Psoas muscle (tissue), 8 donors: ENCODE measurements at places on chromosomes 12 and 14. TPM values are rescaled to one million over a fixed set of nuclear protein-coding genes. Genes with fewer than 3 reads are reported as not detected.
A peak's percentile ranks its signal among the peaks of the same experiment; 100 is the strongest.

Gene SMIM41
- not detected for total RNA-seq

Gene NOVA1
- 3.5 TPM for total RNA-seq

GRCh38 chr14:67539116-67539515 lies 6.0 kb downstream of the PLEKHH1 start:
- DNase-seq: no peak

- no peak for DNase-seq
These were observed 152.1 kb downstream of the DPF3 start for GRCh38 chr14:72741826-72742117.

DNA sequence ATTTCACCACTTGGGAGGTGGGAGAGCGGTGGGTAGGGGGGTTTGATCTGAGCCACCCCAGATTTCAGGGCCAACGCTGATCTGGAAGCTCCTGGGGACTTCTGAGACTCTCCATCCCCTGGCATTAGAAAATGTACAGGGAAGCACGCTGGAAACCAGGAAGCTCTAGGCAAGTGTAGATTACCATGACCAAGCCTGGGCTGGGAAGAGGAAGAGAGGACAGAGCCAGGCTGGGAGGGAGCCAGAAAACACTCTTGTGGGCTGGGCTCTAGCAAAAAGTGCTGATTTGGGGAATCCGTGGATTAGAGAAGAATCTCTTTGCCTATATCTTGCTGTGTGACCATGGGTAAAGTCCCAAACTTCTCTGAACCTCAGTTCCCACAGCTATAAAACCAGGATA lies 236.7 kb downstream of the BCL11B start:
- DNase-seq: peak; percentile 68

GRCh38 chr12:65039301-65039700 lies 81.8 kb downstream of the WIF1 start:
- DNase-seq: no peak
